ENCODE measurements at places on chromosomes 1 and 21.

- DNase-seq: no peak
These were observed 282.4 kb downstream of the HLX start for GRCh38 chr1:221161571-221162041.

DNA sequence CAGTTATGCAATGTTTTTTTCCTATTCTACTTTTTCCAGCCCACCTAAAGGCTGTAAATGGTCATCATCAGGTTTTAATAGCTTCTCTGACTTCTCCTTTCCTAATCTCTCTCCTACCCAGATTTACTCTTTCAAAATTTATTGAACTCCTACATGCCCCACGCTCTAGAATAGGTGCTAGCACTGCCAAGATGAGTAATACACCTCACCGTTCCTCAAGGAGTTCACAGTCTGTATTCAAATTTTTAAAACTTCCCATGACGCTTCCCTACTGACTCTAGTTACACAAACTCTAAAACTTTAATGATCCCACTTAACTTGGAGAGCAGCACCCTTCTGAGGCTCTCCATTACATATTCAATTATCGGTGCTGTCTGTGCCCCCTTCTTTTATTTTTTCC, 51.6 kb downstream of the ALG14 start:
- DNase-seq: no peak

DNA sequence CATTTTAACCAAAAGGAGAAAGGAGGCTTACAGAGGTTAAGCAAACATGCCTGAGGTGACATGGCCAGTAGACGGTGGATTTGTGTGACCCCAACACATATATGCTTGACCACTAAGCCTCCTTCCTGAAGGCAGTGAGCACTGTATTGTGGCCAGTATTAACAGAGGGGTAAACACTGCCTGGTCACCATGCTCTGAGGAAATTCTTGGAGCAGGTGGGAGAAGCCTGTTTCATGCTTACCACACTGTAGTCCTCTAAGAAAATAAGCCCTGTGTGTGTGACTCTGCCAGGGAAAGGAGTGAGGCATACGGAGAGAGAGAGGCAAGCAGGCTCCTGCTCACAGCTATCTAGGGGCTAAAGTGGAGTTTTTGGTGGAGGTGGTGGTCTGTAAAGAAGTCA, 102.7 kb downstream of the KCND3 start:
- no peak for DNase-seq

DNA sequence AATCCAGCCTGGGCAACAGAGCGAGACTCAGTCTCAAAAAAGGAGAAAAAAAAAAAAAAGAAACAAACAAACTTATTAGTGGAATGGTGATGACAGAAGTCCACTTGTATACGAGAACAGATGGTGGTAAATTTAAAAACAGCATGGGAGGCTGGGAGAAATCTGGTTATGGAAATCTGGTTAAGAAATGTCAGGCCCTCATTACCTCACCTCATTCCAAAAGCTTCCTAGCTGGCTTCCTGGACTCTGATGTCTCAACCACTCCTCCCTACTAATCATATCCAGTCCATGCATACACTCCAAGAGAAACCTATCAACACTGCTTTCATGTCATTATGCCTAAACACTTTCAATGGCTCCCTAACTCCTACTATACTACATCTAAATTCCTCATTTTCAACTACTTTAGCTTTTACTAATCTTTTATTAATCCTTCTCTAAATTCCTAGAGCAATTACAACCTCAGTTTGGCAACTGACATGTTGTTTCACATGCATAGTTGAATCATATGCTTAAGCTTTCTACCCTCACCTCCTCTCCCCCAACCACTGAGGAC, 52.9 kb downstream of the FOXJ3 start:
- no peak for DNase-seq

GRCh38 chr1:152020849-152021248, 16.0 kb downstream of the S100A11 start:
- DNase-seq: no peak

- DNase-seq: peak; percentile 57
These were observed 50.8 kb downstream of the CAPN9 start for GRCh38 chr1:230797942-230798365.

DNA sequence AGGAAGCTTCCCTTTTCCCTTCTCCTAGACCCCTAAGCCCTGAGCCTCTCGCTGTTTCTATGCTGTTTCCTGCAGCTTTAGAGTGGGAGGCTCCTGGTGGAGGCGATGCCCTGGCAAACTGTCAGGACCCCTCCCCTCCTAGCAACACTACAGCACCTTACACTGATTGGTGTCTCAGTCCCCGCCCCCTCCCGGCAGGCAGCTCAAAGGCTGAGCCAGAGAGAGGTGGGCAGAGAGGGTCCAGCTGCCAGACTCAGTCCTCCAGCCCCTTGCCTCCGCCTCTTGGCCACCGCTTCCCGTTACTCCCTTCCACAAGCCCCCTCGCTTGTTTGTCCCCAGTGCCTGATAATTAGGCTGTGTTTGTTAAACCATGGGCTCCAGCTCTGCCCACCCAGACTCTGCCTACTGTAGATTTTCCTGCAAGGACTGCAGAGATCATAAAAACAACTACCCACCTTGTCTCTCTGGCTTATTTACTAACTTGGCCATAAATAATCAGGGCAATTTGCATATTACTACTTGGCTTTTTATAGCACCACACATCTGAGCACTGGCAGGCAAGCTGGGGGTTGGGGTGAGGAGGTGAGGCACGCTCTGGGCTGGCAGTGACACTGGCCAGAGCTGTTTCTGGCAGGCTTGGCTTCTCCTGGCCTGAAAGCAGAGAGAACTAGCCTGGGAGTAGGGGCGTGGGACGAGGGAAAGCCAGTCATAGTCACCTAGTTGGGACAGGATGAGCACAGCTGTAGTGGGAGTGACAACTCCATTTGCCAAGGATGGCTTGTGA, 107.5 kb downstream of the CSMD2 start:
- DNase-seq: no peak

- DNase-seq: no peak
These were observed 7.3 kb upstream of the RBM34 start for GRCh38 chr1:235168375-235168774.

- DNase-seq: no peak
These were observed 117.2 kb downstream of the CNIH3 start for GRCh38 chr1:224733027-224733911.

Measured in erythroblast (primary cell).